ENCODE measurements at places on chromosomes 7 and 10.

- no peak for DNase-seq
These were observed 37.2 kb downstream of the VOPP1 start for GRCh38 chr7:55534916-55535590.

- DNase-seq: no peak
These were observed 269.1 kb downstream of the SUGCT start for GRCh38 chr7:40403703-40404476.

DNA sequence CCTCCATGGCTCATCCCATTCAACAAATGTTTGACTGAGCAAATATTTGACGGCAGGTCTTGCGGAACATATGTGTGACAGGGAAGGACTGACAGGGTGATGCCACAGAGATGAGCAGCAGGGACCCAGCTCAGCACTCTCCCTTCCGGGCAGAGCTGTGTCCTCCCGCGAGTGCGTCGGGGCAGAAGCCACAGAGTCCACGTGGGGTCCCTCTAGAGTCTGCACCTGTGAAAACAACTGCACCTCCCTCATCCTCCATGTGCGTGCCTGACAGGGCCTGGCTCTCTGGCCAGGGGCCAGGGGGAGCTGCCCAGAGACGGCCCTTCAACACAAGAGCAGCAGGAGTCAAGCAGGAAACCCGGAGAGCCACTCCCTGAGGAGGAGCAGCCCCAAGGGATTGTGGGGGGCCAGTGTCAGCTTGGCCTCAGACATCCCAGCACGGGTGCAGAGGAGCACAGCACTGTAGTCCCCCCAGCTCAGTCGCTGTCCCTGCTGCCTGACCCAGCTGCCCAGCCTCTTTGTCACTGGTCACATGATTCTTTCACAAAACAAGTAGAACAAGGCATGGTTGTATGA lies 83.6 kb upstream of the TMEM72 start:
- no peak for DNase-seq

GRCh38 chr10:53315709-53316108 lies 543.1 kb upstream of the MBL2 start:
- DNase-seq: no peak

DNA sequence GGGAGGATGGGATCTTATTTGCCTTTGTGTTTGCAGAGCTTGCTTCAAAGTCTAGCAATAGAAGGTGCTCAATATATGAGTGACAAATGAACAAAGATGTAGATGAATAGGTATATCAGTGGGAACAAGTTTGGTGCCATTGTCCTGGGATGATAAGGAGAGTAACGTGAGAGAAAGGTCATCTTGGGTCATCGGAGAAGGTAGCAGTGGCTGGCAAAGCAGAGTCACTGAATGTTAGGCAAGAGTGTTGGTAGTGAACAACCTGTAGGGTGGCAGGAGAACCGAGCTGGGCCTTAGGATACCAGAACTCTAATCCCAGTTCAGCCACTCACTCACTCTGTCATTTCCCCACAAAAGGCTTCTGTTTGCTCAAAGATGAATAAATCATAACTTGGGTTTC lies 87.2 kb downstream of the CCDC71L start:
- DNase-seq: no peak

GRCh38 chr10:31028081-31028480 lies 3.6 kb downstream of the ZNF438 start:
- DNase-seq: no peak

GRCh38 chr10:100939763-100940344 lies 27.1 kb downstream of the SLF2 start:
- DNase-seq: no peak

GRCh38 chr10:23379686-23380085 lies 35.1 kb upstream of the C10orf67 start:
- no peak for DNase-seq

DNA sequence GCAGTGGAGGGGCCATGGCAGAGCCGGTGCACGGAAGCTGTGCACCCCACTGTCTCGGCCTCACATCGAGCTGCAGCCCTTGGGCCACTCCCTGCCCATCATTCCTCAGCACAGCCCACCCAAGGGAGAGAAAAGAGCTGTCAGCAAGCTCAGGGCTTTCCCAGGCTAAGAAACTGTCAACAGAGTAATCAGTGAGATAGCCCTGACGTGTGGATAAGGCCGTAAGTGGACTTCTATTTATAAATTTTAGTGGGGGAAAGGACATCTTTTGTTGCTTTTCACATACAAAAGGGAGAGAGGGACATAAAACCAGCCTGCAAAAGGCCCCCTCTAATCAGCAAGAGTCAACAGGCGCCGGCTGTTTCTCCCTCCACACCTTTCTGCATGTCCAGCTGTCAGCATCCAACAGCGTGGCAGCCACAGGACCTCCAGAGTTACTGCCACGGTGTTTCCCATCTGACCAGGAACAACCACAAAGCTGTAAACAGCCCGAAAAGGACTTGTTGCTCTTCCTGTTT lies 56.8 kb upstream of the DDC start:
- DNase-seq: no peak

DNA sequence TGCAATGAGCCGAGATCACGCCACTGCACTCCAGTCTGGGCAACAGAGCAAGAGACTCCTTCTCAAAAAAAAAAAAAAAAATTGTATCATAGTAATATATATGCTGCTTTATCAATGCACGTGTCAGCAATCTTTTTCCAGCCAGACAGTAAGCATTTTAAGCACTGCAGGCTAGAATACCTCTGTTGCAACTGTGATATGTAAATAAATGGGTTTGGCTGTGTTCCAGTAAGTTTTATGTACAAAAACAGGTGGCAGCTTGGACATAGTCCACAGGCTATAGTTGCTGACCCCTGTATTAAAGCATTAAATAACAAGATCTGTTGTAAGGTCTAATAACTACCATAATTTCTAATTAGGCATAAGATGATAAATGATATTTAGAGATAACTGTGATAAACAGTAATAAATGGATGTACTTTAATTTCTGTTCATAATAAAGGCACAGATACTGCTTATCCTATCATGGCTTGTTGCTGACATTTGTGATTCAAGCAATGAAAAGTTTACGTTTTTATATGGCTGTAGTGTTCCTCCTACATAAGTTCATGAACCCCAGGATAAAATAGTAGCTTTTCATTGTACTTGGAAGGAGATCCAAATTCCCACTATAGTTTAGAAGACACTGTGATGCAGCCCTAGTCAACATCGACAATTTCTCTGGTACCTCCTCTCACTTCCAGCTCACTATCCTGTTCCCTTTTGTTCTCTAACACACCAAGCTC lies 161.4 kb downstream of the ELMO1 start:
- no peak for DNase-seq

DNA sequence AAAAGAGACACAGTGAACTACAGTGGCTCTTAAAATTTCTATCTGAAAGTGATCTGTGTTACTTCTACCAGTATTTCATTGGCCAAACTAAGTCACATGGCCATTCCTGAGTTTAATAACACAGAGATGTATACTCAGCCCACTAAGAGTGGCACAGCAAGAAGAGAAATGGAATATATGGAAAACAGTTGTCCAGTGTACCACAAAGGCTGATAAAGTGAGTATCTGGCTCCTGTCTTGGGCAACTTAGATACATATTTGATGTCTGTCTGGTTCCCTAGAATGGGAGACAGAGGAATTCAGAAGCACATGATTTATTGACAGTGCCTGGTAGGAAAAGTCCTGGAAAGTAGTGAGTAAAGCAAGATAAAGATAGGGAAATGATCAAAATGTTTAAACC lies 10.1 kb upstream of the PON1 start:
- DNase-seq: no peak

- DNase-seq: no peak
These were observed 277.6 kb upstream of the SORCS1 start for GRCh38 chr10:107442035-107442505.

GRCh38 chr10:115045499-115045898 lies 47.7 kb upstream of the ATRNL1 start:
- no peak for DNase-seq

DNA sequence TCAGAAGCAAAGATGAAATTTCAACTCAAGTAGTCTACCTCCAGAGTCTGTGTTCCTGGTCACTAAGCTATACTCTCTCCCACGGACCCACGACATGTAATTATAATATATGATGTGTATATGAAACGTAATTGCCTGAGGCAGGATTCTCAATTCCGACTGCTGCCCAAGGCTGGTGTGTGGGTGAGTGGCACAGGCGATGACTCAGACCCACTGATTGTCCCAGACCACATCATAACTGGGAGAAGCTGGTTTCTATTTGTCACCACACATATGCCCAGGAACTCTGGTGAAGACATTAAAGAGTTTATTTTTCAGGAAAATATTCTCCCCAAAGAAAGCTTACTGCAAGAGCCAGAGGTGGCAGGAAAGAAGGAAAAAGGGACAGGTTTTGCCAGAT lies 219.3 kb downstream of the JAZF1 start:
- DNase-seq: no peak

GRCh38 chr10:125407557-125407956 lies 247.2 kb upstream of the CTBP2 start:
- no peak for DNase-seq

- DNase-seq: no peak
These were observed 677.5 kb upstream of the C7orf33 start for GRCh38 chr7:147912946-147913638.

GRCh38 chr7:80764132-80764531 lies 125.7 kb downstream of the CD36 start:
- no peak for DNase-seq

- DNase-seq: no peak
These were observed 10.9 kb downstream of the NPFFR1 start for GRCh38 chr10:70272925-70273316.

GRCh38 chr7:148242294-148242821 lies 348.2 kb upstream of the C7orf33 start:
- DNase-seq: peak; percentile 10

- no peak for DNase-seq
These were observed 33.6 kb downstream of the WAC start for GRCh38 chr10:28566458-28567015.

GRCh38 chr10:26854524-26854923 lies 6.2 kb downstream of the ABI1 start:
- DNase-seq: no peak

- no peak for DNase-seq
These were observed 181.1 kb upstream of the NAMPT start for GRCh38 chr7:106465704-106466468.

GRCh38 chr10:26534384-26534783 lies 96.2 kb downstream of the APBB1IP start:
- no peak for DNase-seq

DNA sequence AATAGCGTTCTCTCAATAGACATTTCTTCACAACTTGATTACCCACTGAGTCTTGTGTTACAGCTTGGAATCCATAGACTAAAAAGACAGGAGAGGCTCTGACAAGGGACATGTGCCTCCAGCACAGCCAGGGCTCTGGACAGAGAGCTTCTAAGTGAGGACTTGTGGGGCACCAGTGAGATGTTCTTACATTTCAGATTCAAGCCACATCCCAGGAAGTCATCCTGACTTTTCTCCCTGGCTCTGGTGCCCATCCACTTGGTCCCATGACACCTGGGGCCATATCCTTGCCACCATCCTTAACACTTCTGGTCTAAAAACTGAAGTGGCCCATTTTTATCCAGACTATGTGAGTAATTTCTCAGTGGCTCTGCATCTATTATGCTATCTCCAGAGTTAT lies 440.1 kb downstream of the TCERG1L start:
- DNase-seq: no peak

- no peak for DNase-seq
These were observed 110.3 kb downstream of the SLC37A3 start for GRCh38 chr7:140287988-140288387.

- DNase-seq: no peak
These were observed 27.5 kb downstream of the ADD3 start for GRCh38 chr10:110035070-110035921.

DNA sequence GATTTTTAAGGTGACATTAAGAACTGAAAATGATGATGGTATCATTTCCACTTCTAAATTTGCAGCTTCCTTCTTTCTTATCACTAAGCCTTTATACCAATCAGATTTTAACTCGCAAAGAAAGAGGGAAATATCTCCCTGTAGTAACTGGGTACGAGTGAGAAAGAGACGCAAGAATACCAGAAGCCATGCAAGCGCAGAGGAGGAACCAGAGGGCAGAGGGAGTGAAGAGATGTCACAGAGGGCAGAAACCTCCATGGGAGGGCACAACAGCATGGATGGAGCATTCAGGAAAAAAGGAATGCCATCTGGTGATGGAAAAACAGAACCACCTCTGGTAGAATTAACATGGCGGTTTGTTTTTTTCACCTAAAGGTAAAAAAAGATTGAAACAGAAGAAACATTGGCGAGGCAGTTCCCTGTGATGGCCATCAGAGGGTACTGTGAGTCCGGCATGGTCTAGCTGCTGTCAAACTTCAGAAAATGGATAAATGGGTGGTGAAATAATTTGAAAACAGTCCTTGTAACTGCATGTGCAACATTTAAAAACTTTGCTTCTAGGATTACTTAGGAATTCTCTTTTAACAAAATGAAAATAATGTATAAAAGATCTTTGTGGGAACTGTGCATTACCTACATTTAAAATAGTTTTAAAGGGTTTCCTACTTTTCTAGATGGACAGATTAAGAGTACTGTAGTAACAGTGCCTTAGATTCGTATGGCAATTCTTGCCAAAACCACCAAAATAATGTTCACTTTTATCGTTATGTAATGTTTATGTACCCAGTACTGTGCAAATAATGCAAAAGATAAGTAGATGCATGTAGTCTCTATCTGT lies 91.8 kb downstream of the ARHGAP12 start:
- DNase-seq: no peak

DNA sequence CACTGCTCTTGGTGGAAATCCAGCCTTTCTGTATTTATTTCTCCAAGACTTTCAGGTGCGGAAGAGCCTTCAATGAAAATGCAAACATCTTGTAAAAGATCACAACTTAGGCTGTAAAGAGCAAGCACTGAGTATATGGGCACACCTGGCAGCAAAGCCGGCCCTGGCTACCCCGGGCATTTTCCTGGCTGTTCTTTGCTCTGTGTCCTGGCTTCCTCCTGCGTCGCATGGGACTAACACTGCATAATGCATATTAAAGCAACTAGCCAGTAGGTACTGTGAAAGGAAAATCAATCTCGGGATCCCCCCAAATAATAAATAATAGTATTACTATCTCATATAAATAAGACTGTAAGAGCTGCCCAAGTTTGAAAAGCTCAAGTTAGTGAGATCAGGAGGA lies 9.9 kb downstream of the JAZF1 start:
- no peak for DNase-seq

GRCh38 chr7:30572212-30572841 lies 22.4 kb upstream of the GARS1 start:
- no peak for DNase-seq

DNA sequence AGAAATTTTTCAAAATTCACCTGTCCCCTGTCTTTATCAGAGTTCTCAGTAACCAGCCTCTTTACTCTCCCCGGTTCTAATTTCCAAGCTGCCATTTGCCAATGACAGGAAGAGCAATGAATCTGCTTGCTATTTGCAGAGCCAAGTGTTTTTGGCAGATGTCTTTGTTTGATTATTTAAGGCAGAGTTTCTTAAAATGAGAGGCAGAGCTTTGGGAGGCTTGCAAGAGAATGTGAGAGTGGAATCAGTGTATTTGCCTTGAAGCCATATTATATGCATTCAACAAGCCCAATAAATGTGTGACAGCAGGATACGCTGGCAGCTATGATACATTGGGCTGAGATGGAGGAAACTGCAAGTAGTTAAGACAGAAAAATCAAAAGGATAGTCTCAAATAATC lies 196.5 kb downstream of the PHF14 start:
- DNase-seq: no peak

GRCh38 chr10:31083765-31084184 lies 52.1 kb upstream of the ZNF438 start:
- DNase-seq: peak; percentile 28

GRCh38 chr10:110324805-110325280 lies 20.1 kb upstream of the SMNDC1 start:
- no peak for DNase-seq
